ENCODE measurements at places on chromosomes 7 and 10.
A peak's percentile ranks its signal among the peaks of the same experiment; 100 is the strongest.

DNA sequence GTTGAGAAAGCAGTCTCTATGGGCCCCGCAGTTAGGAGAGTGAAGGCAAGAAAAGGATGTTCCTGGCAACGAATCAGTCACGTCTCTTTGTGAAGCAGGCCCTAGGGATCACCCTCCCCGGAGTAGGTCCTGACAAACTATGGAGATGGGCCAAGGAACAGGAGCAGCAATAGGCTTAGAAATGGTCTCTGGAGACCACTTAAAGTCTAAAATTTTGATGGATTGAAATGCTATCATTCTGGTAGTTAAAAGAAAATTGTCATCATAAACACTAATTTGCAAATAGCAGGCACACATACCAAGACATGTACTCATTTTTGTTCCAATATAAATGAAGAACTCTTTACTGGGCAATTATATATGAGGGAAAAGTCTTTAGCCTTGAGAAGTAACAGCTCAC lies 123.5 kb downstream of the ITGB8 start:
- DNase-seq: no peak

GRCh38 chr10:128258421-128258976 lies 132.3 kb upstream of the MKI67 start:
- no peak for DNase-seq

GRCh38 chr7:103051519-103051918 lies 23.1 kb downstream of the FBXL13 start:
- no peak for DNase-seq

GRCh38 chr10:62696798-62697197 lies 107.7 kb upstream of the ADO start:
- DNase-seq: no peak

- no peak for DNase-seq
Observed at GRCh38 chr10:114626841-114627240, 31.2 kb downstream of the ABLIM1 start.

GRCh38 chr7:97133159-97133558 lies 15.7 kb downstream of the SDHAF3 start:
- no peak for DNase-seq

DNA sequence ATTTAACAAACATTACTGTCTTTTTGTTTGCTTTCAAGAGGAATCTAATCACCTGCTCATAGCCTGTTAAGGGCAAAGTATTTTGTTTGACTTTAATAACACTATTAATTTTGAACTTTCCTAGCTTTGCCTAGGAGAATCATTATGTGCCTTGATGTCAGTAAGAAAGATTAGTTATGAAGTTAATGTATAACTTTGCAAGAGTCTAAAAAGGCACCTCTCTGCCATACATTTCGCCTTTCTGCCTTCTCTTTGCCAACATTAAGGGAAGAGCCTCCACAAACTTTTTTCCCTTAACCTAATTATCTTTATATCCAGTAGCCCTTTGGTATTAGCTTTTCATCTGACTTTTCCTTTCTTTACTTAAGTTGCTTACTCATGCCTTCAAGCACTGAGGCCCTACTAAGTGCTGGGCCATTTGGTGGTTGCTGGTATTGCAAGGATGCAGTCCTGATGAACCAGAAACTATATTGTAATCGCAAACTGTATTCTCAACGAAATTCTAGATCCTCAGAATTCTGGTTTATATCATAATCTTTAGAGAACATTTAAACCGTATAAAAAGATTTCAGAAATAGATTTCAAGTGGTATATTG lies 108.5 kb downstream of the SND1 start:
- DNase-seq: no peak

GRCh38 chr10:74145133-74145532 lies 5.5 kb downstream of the AP3M1 start:
- DNase-seq: no peak

GRCh38 chr10:18500576-18500975 lies 150.8 kb downstream of the NSUN6 start:
- no peak for DNase-seq

DNA sequence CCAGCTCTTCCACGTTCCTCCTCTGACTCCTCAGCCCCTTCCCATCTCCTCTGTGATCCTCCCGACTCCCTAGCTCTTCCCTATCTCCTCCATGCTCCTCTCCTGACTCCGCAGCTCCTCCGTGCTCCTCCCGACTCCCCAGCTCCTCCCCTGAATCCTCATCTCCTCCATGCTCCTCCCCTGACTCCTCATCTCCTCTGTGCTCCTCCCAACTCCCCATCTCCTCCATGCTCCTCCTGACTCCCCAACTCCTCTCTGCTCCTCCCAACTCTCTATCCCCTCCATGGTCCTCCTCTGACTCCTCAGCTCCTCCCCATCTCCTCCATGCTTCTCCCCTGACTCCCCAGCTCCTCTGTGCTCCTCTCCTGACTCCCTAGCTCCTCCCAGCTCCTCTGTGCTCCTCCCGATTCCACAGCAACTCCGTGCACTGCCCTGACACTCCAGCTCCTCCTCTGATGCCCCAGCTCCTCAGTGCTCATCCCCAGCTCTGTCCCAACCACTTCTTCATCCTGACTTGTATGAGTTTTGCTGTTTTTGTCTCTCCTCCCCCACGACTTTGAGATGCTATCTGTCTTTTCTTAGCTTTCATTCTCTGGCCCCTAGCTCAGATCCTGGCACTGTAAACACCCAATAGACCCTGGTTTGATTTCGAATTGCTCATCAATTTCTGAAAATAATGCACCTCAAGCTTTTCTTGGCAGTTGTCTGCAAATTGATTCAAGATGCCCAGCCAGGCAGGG lies 38.3 kb downstream of the OAT start:
- no peak for DNase-seq

DNA sequence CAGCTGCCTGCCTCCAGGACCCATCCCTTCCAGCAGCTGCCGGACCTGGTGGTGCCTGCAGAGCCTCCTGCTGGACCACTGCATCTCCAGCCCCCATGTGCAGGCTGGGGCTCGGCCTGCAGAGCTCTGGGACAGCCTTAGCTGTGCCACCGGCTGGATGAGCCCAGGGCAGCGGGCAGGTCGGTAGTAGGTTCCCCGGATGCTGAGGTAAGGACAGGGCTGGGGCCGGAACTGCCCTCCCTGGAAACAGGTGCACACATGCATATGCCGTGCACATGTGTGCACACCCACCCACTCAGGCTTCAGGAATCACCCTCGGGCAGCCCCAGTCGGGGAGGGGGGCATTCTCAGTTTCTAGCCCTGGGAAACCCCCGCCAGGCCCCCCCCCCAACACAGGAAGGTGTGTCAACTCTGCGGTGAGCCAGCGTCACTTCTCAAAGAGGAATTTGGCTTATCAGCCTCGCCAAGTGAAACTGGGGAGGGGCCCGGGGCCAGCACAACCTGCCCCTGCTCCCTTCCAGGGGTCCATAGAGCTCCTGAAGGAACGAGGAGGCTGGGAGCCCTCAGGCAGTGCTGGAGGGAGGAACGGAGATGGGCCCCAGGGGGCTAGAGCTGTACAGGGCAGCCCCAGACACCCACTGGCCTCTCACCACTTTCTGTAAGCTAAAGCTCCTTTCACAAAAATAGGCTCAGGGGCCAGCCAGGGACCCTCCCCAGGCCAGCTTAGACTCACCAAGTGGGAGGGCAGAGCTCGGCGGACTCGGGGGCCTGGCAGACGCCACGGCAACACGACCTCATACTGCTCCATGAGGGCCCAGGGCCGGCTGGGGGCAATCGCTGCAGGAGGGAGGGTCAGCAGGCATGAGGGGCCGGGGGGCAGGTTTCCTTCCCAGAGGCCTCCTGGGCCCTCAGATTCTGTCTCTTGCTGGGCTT lies 1.7 kb downstream of the ADAM8 start:
- DNase-seq: peak; percentile 71

GRCh38 chr7:39554583-39555165 lies 11.5 kb upstream of the YAE1 start:
- no peak for DNase-seq

- no peak for DNase-seq
Observed at GRCh38 chr10:124124123-124124768, 30.8 kb upstream of the CHST15 start.

DNA sequence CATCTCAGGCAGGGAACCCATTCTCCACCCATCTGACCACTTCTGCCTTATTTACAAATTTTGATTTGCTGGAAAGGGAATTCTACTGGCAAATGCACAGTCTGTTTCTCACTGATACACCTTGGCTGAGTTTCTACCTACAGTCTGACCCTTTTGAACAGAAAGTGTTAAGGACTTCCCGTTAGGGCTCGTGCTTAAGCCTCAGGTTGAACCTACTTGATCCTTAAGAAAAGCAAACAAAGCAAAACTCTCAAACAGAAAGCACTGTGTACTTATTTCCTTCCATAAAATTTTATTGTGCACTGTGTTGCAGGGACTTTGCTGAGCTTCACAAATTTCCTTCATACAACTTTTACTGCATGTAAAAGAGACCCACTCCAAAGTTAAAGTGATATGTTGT lies 367.8 kb downstream of the NRG3 start:
- no peak for DNase-seq

- DNase-seq: no peak
Observed at GRCh38 chr10:3477683-3478082, 305.1 kb upstream of the PITRM1 start.

- DNase-seq: no peak
Observed at GRCh38 chr10:70212879-70213278, 20.4 kb downstream of the PPA1 start.

DNA sequence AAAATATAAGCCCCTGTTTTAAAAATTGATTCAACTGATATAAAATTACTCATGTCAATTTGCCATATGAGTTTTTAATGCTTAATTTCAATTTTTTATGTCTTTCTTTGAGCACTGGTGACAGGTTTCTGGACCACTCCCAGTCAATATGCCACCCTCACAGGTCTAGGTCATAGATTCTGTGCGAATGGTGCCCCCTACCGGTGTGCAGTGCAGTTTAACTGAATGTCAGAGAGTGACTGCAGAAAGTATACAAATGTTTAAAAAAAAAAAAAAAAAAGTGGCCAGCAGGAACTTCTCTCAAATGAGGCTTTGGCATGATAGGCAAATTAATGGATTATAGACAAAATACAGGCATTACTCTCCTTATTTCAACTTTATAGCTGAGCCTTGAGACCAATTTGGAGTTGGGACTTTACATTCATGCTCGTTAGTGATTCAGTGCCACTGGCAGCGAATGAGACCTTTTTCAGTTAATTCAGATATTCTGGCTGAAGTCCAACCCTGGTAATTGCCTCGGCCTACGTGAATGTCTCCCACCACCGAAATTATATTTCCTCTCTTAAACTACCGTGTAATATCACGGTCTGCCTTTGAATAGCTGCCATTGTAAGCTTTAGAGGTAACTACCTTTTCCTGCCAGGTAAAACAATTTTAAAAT lies 427.6 kb downstream of the PHTF2 start:
- no peak for DNase-seq

DNA sequence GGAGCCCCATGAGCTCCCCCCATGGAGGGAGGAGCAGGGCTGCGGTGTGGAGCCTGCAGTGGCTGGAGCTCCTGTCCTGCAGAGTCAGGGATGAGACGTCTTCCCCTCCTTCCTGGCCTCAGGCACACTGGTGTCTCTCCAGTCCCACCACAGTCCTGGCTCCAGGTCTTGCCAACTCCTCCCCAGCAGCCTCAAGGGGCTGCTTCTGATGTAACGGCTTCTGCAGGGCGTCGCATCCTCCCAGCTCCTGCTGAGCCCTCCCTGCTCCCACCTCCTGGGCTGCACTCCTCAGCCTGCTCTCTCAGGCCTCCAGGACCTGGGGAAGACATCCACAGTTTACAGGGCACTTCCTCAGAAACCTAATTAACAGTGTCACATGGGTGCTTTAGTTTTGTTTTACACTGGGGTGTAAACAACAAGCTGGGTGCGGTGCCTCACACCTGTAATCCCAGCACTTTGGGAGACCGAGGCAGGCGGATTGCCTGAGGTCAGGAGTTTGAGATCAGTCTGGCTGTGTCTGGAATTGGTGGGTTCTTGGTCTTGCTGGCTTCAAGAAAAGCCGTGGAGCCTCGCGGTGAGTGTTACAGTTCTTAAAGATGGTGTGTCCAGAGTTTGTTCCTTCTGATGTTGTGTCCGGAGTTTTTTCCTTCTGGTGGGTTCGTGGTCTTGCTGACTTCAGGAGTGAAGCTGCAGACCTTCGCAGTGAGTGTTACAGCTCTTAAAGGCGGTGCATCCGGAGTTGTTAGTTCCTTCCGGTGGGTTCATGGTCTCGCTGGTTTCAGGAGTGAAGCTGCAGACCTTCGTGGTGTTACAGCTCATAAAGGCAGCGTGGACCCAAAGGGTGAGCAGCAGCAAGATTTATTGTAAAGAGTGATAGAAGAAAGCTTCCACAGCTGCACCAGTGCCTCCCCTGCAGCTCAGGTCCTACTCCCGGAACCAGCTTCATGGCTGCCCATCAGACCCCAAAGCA lies 95.0 kb downstream of the PAXIP1 start:
- DNase-seq: no peak

DNA sequence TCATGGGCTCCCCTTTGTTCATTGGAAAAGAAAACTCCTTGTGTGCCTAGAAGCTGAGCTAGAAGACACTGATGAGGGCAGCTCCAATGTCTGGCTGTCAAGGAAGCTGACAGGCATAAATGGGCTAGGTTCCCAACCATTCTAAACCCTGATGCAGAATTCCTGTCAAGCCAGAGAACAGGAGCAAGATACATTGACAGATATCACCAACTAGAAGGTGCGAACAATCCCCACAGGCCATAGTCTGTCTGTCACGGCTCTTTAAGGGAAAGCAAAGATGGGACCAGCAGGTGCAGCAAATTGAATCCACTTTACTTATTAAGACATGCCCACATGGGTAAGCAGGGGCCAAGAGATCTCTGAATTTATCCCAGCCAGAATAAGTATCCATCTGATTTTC lies 617.9 kb upstream of the POT1 start:
- no peak for DNase-seq

DNA sequence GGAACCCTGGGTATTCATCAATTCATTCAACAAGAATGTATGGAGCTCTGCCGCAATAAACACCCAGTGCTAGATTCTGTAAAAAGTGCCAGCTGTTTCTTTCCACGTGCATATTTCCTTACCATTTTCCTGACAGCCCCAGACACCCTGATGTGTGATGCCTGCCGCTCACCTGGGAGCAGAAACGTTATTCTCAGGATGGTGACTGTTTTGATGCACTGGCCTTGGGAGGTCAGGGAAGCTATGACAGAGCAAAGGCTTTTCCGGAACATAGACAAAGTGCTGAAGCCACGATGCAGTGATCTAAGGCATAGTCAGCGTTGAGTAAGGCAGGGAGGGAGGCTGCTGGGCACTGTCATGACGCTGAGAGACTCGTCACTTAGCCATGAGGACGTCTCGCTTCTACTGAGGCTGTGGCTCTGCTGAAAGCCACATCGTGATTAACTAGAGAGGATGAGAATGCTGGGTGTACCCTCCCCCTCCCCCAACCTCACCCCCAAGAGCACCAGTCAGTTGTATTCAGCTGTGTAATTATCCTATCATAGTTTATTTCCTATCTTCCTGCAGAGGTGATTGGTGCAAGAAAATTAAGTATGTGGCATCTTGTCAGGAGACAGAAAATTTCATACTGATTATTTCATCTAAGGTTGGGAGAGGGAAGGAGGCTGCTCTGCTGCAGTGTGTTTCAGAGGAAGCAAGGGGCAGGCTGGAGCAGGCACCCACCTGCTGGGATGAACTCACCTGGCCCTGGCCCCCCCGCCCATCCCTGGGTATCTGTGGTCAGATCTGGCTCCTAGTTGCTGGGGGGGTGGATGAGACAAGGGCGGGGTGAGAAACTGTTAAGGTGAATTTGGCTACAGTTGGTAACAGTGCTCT lies 48.8 kb upstream of the SMNDC1 start:
- DNase-seq: peak; percentile 27

- no peak for DNase-seq
Observed at GRCh38 chr7:93923942-93924341, 2.4 kb downstream of the GNG11 start.

GRCh38 chr10:119693262-119693957 lies 32.4 kb upstream of the INPP5F start:
- no peak for DNase-seq

Measured in activated CD8-positive, alpha-beta memory T cell treated with anti-CD3 and anti-CD28 coated beads for 4 hours (primary cell).